ENCODE measurements at places on chromosomes 5 and 9.

- DNase-seq: no peak
Measured at GRCh38 chr5:178340187-178340586, 107.6 kb upstream of the PHYKPL start.

DNA sequence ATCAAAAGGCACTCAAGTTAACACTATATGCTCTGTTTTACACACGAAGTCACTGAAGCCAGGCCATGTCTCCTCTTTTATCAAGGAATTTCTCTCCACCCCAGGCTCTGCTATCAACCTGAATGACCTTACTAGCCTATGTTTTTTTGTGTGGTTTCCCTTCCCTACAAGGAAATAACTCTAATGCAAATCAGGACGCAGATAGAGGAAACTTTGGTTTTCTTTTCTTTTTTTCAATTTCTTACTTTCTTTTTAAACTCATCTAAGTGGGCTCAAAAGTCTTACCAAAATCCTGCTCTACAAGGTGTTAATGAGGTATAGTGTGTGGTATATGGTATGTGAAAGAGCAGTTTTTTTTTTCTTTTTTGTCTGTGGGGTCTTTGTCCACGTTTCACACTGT, 5.5 kb upstream of the SLC46A2 start:
- no peak for DNase-seq

DNA sequence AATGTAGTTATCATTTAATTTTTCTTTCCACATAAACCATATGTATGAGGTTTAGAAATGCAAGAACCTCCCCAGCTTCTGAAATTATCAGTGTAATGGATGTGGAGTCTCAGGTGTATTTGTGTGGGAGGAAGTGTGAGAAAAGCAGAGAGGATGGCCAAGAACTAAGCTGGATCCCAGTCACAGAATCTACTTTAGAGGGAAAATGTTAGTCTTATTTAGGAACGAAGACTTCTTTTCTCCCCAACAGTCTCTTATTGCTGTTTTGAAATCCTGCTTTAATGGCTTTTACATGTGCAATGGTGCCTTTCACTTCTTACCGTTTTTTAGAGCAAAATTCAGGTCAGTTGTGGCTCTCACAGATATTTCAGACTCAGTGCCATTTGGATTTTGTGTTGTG, 3.0 kb downstream of the EQTN start:
- DNase-seq: no peak

- no peak for DNase-seq
Measured at GRCh38 chr5:139190125-139190524, 8.0 kb downstream of the SIL1 start.

DNA sequence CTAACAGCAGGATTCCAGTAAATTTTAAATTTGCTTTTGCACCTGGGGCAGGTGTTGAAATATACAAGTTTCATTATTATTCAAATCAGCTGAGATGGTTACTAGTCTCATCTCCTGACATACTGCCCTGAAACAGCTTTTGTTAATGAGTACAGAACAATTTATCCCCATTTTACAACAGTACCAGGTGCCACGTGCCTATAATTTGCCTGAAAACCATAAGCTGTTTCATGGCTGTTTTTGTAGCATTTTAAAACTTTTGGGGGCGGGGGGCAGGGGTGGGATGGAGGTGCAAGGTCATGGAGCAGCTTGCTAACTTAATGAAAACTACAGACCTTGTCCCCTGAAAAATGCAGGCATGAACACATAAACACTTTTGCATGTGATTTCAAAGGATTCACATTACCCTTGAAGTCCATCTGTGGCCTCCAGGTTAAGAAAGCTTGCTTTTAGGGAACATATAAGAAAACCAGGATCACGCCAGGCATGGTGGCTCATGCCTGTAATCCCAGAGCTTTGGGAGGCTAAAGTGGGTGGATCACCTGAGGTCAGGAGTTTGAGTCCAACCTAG, 42.1 kb downstream of the TIMD4 start:
- DNase-seq: no peak

DNA sequence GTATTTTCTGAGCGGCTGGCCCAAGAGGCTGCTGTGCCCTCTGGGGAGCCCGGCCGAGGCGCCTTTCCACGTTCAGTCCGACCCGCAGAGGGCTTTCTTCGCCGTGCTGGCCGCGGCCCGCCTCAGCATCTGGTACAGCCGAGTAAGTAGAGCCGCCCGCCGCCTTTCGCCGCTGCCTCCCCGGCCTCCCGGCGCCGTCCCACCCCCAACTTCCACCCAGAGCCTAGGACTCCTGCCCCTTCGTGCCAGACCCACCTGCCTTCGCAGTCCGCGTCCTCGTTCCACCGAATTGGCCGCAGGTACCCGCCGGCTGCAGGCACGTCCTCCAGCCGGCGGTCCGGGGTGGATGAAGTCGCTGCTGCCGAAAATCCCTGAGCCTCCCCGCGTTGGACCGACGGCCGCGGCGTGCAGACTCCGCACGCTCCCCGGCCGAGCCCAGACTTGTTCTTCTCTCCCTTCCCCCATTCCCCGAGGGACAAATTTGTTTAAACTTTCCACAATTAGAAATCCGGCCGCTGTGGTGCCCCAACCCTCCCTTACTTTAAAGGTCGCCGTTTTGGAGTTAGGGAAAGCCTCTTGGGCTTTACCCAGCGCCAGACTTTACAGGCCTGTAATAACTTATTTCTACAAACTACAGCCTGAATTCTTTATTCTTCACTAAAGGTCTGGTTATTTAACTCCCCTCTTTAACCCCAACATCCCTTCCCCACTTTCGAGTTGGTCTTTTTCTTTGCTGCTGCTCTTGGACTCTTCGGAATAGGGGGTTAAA, 589 bp downstream of the RIC1 start:
- DNase-seq: no peak

DNA sequence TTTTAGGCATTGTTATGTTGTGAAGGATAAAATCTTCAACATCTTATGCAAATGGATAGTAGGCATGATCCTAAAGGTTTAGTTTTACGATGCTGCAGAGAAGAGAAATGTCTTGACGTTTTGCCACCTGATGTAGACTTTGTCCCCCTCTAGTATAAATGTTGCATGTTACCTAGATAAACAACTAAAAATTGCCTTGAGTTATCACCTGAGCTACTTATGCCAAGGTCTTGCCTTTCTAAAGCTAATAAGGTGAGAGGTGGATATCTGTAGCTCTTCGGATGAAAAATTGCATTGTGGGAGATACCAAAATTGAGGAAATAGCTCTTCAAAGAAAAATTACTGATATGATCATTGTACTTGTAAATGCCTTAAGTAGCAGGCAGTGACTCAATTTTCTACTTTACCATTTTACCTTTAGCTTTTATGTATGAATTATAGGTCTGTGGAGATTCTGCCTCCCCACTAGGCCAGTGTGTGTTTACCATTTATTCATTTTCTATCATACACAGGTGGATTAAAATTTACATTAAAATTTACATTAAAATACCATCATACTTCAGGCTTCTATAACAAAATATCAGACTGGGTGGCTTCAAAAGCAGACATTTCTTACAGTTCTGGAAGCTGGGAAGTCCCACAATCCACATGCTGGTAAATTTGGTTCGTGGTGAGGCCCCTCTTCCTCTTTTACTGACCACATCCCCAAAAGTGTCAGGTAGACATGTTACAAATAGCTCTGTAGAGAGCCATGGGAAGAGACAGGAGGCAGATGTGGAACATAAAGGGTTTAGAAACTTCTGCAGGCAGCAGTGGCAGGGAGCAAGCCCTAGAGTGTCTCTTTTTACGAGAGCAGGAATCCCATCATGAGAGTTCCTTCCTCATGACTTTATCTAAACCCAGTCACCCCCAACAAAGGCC, 100.7 kb upstream of the ERBIN start:
- DNase-seq: no peak

- no peak for DNase-seq
Measured at GRCh38 chr5:138471052-138471361, 5.7 kb downstream of the EGR1 start.

GRCh38 chr5:171588790-171589189, 169.3 kb downstream of the FGF18 start:
- no peak for DNase-seq

- no peak for DNase-seq
Measured at GRCh38 chr5:38341056-38341455, 82.7 kb downstream of the EGFLAM start.

DNA sequence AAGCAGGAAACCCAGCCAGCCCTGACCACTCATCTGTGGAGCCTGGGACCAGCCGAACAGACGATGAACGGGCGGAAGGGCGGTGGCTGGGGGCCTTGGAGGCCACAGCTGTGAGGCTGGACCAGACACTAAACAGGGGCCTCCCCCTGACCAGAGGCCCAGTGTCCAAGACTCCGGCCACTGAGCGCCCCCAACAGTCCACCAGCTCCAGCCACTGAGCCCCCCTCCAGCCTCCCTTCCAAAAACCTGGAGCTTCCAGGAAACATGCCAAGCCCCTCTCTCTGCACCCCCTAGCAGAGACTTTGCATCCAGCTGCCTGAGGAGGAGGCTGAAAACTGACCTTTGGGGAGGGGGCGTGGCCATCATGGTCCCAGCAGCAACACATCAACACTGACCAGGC, 23.2 kb downstream of the CNTFR start:
- DNase-seq: no peak

DNA sequence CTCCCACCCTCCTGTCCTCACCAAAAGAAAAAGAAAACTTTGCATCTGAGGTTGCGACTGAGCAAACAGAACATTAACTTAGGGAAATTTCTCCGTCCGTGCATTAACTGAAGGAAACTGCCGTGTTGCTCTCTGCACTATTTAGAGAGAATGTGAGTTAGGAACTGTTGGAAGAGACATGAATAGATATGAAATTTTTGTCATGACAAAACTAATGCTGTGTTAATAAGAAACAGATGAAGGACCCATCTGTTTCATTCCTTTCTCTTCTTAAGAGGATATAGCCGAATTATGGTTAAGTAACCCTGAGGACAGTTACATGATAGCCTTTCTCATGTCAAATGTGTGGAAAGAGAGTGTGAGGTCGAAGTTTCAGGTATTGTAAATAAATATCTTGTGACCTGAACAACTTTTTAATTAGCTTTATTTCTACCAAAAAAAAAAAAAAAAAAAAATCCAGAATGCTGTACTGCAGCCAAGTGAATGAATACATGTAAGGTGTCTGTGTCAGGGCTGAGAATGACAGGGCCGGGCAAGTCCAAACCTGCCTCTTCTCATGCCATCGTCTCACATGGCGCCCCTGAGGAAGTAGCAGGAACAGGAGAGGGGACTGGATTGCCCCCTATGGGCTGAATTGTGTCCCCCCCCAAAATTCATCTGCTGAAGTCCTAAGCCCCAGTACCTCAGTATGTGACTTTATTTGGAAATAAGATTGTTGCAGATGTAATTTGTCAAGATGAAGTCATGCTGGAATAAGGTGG, 35.6 kb upstream of the ANKRD33B start:
- DNase-seq: peak; percentile 75

- no peak for DNase-seq
Measured at GRCh38 chr9:21015129-21015815, 16.2 kb downstream of the HACD4 start.

GRCh38 chr5:9547122-9547947, 1.5 kb upstream of the SEMA5A start:
- DNase-seq: no peak

DNA sequence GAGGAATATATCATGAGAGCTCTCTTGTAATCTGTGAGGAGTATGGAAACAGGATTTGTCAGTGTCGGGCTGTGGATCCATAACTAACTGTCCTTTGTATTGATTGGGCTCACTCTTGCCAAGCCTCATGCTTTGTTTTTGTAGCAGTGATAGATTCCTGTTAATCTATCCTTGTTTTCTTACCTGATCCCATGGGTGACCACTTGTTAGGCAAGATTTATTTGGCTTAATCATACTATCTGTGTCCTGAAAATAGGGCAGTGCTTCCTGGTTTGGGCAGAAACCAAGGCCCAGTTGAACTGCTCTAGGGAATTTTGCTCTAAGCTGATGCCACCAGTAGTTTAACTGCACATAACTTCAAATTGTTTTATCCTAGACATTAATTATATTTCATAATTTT, 6.1 kb downstream of the NDFIP1 start:
- DNase-seq: no peak

DNA sequence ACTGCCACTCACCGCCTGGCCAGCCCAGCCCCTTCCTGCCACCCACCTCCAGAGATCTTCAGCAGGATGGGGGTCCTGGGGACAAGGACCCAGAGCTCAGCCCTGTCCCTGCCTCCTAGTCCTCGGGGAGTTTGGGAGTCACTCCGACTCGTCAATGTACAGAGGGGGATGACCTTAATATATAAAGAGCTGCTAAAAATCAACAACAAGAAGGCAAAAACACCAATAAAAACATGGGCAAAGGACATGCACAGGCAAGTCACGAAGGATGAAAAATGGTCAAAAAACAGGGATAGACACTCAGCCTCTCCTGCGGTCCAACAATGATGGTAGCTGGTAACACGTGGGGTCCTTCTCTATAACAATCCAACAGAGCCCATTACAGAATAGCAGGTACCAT, 4.7 kb upstream of the ASB6 start:
- DNase-seq: no peak

GRCh38 chr9:94654165-94654894, 15.0 kb upstream of the FBP1 start:
- DNase-seq: no peak

- no peak for DNase-seq
Measured at GRCh38 chr5:78591138-78591612, 57.4 kb downstream of the LHFPL2 start.

- no peak for DNase-seq
Measured at GRCh38 chr5:107005653-107006052, 665.1 kb downstream of the EFNA5 start.

Measured in DMS 273 treated with DMSO at 0.1 percent for 48 hours (cell line).